Mesothelial cell of epicardium (in vitro differentiated cells): ENCODE measurements at places on chromosomes 16 and 17. TPM values are rescaled to one million over a fixed set of nuclear protein-coding genes. Genes with fewer than 3 reads are reported as not detected.
A peak's percentile ranks its signal among the peaks of the same experiment; 100 is the strongest.

DNA sequence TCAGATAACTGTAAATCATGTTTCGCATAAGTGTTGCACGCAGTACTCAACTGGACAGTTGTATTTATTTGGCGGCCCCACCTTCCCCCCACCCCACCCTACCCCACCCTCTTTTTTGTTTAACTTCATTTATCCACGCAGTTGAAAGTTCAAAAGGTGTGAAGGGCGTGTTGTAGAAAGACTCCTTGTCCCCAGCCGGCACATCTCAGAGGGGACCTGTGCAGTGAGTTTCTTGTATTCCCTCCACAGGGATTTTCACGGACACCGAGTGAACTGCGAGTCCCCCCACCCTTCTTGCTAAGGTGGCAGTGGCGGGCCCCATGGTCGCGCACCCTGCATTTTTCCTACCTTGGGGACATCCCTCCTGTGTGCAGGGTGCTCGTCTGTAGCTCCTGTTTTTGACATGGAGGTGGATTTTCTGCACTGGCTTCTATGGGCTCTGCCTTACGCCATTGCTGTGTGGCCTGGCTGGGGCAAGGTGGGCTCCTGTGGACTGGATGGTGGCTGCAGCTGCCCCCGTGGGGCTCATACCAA, 36.2 kb downstream of the ADCY7 start:
- DNase-seq, result no peak

DNA sequence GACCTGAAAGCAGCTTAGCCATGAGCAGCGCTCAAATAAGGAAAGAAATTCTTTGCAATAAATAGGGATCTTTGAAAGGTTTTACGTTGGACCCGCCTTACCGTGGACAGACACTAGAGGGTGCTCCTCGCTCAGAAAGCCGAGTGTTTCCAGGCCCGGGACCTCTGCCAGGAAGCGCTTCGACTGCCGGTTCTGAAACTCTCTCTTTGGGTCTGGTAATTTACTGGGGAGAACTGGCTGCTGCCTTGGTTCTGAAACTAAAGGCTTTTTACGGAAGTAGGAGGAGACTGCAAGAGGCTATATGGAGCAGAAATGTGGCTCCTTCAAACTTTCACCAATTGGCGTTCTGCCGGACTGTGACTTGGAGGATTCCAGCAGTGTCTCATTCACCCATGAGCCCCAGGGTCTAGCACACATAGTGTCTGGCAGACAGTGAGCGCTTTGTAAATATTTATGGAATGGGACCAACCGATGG, 45.6 kb upstream of the HOXB9 start:
- DNase-seq, result peak; percentile 69

PALB2 gene
- total RNA-seq, result 15.4 to 15.6 TPM (median 15.6 TPM) in 3 replicates

DNA sequence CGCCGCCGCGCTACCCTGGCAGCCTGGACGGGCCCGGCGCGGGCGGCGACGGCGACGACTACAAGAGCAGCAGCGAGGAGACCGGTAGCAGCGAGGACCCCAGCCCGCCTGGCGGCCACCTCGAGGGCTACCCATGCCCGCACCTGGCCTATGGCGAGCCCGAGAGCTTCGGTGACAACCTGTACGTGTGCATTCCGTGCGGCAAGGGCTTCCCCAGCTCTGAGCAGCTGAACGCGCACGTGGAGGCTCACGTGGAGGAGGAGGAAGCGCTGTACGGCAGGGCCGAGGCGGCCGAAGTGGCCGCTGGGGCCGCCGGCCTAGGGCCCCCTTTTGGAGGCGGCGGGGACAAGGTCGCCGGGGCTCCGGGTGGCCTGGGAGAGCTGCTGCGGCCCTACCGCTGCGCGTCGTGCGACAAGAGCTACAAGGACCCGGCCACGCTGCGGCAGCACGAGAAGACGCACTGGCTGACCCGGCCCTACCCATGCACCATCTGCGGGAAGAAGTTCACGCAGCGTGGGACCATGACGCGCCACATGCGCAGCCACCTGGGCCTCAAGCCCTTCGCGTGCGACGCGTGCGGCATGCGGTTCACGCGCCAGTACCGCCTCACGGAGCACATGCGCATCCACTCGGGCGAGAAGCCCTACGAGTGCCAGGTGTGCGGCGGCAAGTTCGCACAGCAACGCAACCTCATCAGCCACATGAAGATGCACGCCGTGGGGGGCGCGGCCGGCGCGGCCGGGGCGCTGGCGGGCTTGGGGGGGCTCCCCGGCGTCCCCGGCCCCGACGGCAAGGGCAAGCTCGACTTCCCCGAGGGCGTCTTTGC, 3.1 kb downstream of the HIC1 start:
- DNase-seq, result no peak

GDPD1 gene
- total RNA-seq, result 7.6 to 9.1 TPM (median 7.8 TPM) in 3 replicates
